ENCODE measurements at places on chromosomes 2 and 18. TPM values are rescaled to one million over a fixed set of nuclear protein-coding genes. Genes with fewer than 3 reads are reported as not detected.

The HNMT gene
- 90.6 TPM for total RNA-seq

The MGAT4A gene
- 1.6 TPM for total RNA-seq

The POTEF gene
- not detected for total RNA-seq

The RIT2 gene
- not detected for total RNA-seq

The EML6 gene
- 0.87 TPM for total RNA-seq

The MAP3K19 gene
- not detected for total RNA-seq

The HOXD3 gene
- total RNA-seq: not detected

The LGALSL gene
- total RNA-seq: 11.1 TPM

The SNTG2 gene
- not detected for total RNA-seq

The OR6B2 gene
- not detected for total RNA-seq

The NCK2 gene
- total RNA-seq: 27.1 TPM

The PHOSPHO2 gene
- 1.8 TPM for total RNA-seq

The TUBA4B gene
- not detected for total RNA-seq

The MEP1B gene
- total RNA-seq: not detected

The TMEM200C gene
- total RNA-seq: 0.06 TPM

The CNDP1 gene
- not detected for total RNA-seq

The CABYR gene
- total RNA-seq: 1.5 TPM

The GLI2 gene
- total RNA-seq: 2.9 TPM

The PJVK gene
- total RNA-seq: 1.5 TPM

The C2orf78 gene
- total RNA-seq: not detected

The PSTPIP2 gene
- total RNA-seq: 2.7 TPM

The DSG2 gene
- total RNA-seq: 0.31 TPM

The APOB gene
- under 0.01 TPM for total RNA-seq

The HOXD13 gene
- not detected for total RNA-seq

The DAW1 gene
- 4.1 TPM for total RNA-seq

The DCDC2C gene
- not detected for total RNA-seq

The CDK15 gene
- 0.12 TPM for total RNA-seq

The LYPD6B gene
- total RNA-seq: not detected

The BOLL gene
- not detected for total RNA-seq

The ECEL1 gene
- total RNA-seq: not detected

The DPP4 gene
- total RNA-seq: 110 TPM

The GAL3ST2 gene
- not detected for total RNA-seq

The C2orf80 gene
- not detected for total RNA-seq

The TTC39C gene
- total RNA-seq: 16.1 TPM
